ENCODE measurements at places on chromosomes 11 and 22.

- no peak for DNase-seq
- H3K36me3 ChIP-seq, result no peaks in the 10 kb centered on the region
- no peaks in the 10 kb centered on the region for H3K27me3 ChIP-seq
- no peak overlapping the region for H3K27ac ChIP-seq
Observed at GRCh38 chr11:122584670-122585069, 70.9 kb upstream of the UBASH3B start.

DNA sequence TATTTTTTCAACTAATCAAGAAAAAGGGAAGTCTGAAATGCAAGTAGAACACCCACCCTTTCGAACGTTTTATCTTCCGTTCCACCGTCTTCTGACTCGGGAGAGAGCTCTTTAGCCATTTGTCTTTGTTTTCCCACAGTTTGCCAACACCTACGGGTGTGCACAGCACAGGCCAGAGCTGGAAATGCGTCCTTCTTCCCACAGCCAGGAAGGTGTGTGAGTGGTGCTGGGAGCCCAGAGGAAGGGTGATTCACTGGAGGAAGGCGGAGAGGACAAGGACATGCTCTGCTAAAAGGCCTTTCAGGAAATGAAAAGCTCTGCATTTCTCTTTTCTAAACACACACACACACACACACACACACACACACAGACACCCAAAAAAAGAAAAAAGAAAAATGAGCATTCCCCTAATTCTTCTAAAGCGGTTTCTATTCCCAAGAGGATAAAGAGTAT, 18.5 kb downstream of the ENDOD1 start:
- no peak for DNase-seq
- H3K4me3 ChIP-seq, result no peak overlapping the region
- no peaks in the 10 kb centered on the region for H3K4me1 ChIP-seq
- no peak overlapping the region for H3K27ac ChIP-seq
- H3K27me3 ChIP-seq, result no peaks in the 10 kb centered on the region

DNA sequence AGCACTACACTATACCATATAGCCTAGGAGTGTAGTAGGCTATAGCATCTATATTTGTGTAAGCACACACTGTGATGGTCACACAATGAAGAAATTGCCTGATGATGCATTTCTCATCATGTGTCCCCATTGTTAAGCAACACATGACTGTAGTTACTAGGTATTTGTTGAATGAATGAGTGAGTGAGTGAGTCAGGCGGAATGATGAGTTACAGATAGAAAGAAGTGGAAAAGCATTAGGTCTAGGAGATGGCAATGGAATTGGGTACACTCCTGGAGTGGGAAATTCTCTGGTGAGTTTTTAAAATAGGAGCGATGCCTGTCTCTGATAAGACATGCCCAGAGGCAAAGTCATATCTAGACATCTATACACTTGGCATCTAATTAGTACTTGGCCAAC, 160.5 kb upstream of the TBCEL start:
- H3K4me3 ChIP-seq, result no peak overlapping the region
- no peaks in the 10 kb centered on the region for H3K27me3 ChIP-seq
- no peak overlapping the region for H3K27ac ChIP-seq
- H3K4me1 ChIP-seq, result no peaks in the 10 kb centered on the region

GRCh38 chr11:39294648-39295047, 2164.8 kb downstream of the LRRC4C start:
- H3K4me3 ChIP-seq, result no peak overlapping the region
- H3K4me1 ChIP-seq, result no peaks in the 10 kb centered on the region
- no peaks in the 10 kb centered on the region for H3K27me3 ChIP-seq
- no peak overlapping the region for H3K27ac ChIP-seq
- DNase-seq, result no peak
- no peaks in the 10 kb centered on the region for H3K36me3 ChIP-seq

GRCh38 chr22:39430576-39431150, 26.1 kb upstream of the MGAT3 start:
- no peaks in the 10 kb centered on the region for H3K4me1 ChIP-seq
- peaks cover 6% of the 10 kb centered on the region for H3K36me3 ChIP-seq
- H3K4me3 ChIP-seq, result no peak overlapping the region
- no peak for DNase-seq
- H3K27me3 ChIP-seq, result no peaks in the 10 kb centered on the region

- no peaks in the 10 kb centered on the region for H3K27me3 ChIP-seq
- no peak for DNase-seq
- peak overlapping the region; percentile 37 for H3K4me3 ChIP-seq
- peaks cover 41% of the 10 kb centered on the region for H3K4me1 ChIP-seq
- H3K27ac ChIP-seq, result peak overlapping the region; percentile 50
Observed at GRCh38 chr11:3834664-3835461, 5.9 kb downstream of the RHOG start.

GRCh38 chr11:66326261-66327111, 9.6 kb upstream of the CD248 start:
- H3K27me3 ChIP-seq, result no peaks in the 10 kb centered on the region
- peaks cover 10% of the 10 kb centered on the region for H3K4me1 ChIP-seq
- no peaks in the 10 kb centered on the region for H3K36me3 ChIP-seq
- H3K4me3 ChIP-seq, result no peak overlapping the region
- DNase-seq, result no peak
- H3K27ac ChIP-seq, result no peak overlapping the region

- H3K4me3 ChIP-seq, result no peak overlapping the region
- no peaks in the 10 kb centered on the region for H3K36me3 ChIP-seq
- H3K27me3 ChIP-seq, result no peaks in the 10 kb centered on the region
- no peak overlapping the region for H3K27ac ChIP-seq
- DNase-seq, result no peak
- no peaks in the 10 kb centered on the region for H3K4me1 ChIP-seq
Observed at GRCh38 chr11:81030186-81030585, 1589.4 kb upstream of the TENM4 start.

GRCh38 chr11:35796562-35796961, 134.0 kb downstream of the TRIM44 start:
- H3K4me3 ChIP-seq, result no peak overlapping the region
- no peaks in the 10 kb centered on the region for H3K27me3 ChIP-seq
- no peaks in the 10 kb centered on the region for H3K36me3 ChIP-seq
- H3K4me1 ChIP-seq, result peaks cover 9% of the 10 kb centered on the region
- H3K27ac ChIP-seq, result no peak overlapping the region

- no peaks in the 10 kb centered on the region for H3K27me3 ChIP-seq
- H3K36me3 ChIP-seq, result peaks cover 1% of the 10 kb centered on the region
- peak overlapping the region; percentile 38 for H3K27ac ChIP-seq
- no peak for DNase-seq
- no peak overlapping the region for H3K4me3 ChIP-seq
Observed at GRCh38 chr22:44172370-44173108, 8.2 kb upstream of the PARVG start.

- no peak for DNase-seq
- no peaks in the 10 kb centered on the region for H3K36me3 ChIP-seq
- no peaks in the 10 kb centered on the region for H3K4me1 ChIP-seq
- H3K27ac ChIP-seq, result no peak overlapping the region
- H3K4me3 ChIP-seq, result no peak overlapping the region
- H3K27me3 ChIP-seq, result no peaks in the 10 kb centered on the region
Observed at GRCh38 chr22:43925433-43926348, 2.1 kb downstream of the PNPLA3 start.

GRCh38 chr22:47678636-47679287, 916.3 kb downstream of the TBC1D22A start:
- DNase-seq, result no peak
- H3K27me3 ChIP-seq, result no peaks in the 10 kb centered on the region
- H3K4me1 ChIP-seq, result no peaks in the 10 kb centered on the region
- no peak overlapping the region for H3K27ac ChIP-seq

DNA sequence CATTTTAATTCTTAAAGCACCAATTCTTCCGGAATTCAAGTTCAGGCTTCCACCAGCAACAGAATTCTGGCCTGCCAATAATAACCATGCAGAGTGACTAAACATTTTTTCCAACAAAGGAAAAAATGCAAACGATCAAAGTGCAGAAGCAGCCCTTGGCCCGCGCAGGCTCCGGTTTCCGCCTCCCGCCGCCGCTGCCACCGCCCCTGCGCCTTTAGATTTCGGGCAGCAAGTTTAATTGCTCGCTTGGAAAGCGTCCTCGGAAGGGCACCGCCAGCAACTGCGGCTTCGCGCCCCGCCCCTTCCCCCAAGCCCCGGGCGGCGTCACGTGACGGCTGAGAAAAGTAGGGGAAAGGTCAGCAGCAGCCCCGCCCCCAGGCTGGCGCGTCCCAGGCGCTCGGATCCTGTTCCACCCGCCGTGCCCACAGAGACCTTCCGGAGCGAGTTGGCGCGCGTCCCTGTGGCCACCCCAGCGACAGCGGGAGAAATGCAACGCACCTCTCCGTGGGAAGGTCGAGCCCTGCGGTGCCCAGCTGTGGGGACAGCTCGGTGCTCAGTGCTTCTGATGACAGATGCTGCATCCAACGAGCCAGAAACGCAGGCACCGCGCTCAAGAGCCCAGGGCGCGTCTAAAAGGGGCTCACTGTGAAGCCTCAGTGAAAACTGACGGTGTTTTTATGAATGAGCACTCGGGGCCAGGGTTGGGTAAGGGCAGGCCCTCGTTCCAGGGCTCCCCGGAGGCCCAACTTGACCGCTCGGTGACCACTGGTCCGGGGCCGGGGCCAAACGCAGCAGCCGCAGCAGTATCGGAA, 2.5 kb downstream of the CPT1A start:
- H3K4me3 ChIP-seq, result peak overlapping the region; percentile 62
- H3K27ac ChIP-seq, result peak overlapping the region; percentile 77
- no peaks in the 10 kb centered on the region for H3K27me3 ChIP-seq
